ENCODE measurements at places on chromosomes 1 and 21.

- DNase-seq: no peak
Measured at GRCh38 chr1:234320549-234320948, 52.7 kb upstream of the COA6 start.

DNA sequence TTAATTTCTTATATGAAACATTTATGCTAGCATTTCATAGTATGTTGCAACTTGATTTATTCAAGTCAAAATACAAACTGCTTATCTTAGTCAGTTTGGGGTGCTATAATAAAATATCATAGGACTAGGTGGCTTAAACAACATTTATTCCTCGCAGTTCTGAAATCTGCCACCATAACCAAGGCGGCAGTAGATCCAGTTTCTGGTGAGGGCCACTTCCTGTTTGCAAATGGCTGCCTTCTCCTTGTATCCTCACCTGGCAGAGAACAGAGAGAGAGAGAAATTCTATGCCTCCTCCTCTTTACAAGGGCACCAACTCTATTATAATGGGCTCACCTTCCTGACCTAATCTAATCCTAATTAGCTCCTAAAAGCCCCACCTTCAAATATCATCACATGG, 76.1 kb upstream of the RGS2 start:
- DNase-seq: no peak

GRCh38 chr1:107623431-107623830, 341.5 kb downstream of the VAV3 start:
- no peak for DNase-seq

DNA sequence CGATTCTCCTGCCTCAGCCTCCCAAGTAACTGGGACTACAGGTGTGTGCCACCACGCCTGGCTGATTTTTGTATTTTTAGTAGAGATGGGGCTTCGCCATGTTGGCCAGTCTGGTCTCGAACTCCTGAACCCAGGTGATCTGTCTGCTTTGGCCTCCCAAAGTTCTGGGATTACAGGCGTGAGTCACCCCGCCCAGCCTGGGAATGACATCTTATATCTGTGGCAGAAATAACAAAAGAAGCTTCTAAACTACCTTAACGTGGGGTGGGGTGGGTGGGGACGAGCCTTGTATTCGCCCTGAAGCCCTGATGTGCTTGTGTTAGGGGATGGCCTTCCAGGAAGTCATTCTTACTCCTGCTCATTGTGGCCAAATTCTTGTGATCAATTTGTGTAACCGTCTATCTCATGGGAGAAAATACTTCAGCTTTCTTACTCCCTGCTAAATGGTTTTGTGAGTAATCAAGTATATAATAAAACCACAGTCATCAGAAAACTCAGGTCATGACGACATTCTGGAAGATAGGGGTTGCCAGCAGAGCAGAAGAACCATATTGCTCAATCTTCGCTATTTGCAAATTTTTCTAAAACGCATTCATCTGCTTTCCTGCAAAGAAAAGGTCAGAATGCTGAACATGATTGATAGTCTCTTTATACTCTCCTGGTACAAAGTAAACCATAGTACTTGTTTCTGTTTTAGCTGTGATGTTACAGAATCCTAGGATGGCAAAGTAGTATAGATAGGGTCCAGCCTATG, 63.2 kb downstream of the DIRAS3 start:
- no peak for DNase-seq

DNA sequence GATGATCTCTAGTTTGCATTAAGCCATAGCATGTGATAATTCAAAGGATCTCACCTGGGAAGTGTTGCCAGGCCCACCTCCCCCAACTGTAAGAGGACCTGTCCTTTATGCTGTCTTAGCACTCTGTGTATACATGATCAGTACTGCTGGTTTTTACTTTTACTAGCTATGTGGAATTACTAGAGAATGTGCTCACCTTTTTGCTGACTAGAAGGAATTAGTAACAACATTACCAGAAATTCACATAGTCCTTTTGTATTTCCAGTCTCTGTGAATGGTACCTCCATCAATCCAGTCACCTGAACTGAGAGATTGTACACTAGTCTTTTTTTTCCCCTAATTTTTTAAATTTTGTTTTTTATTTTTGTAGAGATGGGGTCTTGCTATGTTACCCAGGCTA, 46.6 kb downstream of the EEIG2 start:
- no peak for DNase-seq

DNA sequence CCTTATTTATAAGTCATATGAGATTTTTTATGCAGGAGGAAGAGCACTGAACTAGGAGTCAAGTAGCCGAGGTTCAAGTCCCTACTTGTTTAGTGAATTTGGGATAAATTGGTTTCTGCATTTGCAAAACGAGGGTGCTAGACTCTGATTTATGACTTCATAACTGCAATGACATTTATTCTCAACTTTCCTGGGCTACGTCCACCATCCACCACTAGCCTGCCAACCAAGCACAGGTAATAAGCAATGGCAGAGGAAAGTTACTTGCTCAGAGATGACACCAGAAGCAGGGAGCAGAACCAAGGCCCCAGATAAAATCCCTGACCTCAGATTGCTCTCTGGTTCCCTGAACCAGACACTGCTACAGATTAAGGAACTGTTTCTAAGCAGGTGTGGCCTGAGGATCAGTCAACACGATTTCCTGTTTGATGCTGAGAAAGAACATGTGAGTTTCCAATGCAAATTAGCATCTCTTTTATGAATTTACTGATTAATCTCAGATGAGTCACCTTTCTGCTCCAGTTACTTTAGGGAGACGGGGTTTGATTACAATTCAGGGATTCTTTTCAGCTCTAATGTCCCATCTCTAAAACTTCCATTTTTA, 52.7 kb downstream of the PLPP3 start:
- no peak for DNase-seq

GRCh38 chr1:7221826-7222694, 436.8 kb downstream of the CAMTA1 start:
- DNase-seq: no peak

- no peak for DNase-seq
Measured at GRCh38 chr1:22208268-22208972, 65.5 kb upstream of the WNT4 start.

DNA sequence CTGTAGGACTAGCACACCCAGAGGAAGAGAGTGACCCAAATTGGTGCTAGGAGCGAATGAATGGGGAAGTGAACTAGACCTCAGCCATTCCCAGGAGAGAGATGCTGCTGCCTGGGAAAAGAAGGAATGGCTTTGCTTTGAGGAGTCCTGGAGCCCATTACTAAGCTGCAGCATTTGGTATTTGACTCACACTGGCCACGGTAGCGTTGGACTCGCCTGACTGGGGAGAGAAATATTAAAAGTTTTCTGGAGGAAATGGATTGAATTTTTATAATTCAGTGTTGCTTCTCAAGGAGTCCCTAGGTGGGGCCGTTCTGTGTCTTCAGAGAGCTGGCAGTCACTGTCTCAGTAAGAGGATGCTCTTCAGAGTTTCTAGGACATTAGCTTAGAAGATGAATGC, 40.2 kb downstream of the PIK3CD start:
- DNase-seq: no peak

DNA sequence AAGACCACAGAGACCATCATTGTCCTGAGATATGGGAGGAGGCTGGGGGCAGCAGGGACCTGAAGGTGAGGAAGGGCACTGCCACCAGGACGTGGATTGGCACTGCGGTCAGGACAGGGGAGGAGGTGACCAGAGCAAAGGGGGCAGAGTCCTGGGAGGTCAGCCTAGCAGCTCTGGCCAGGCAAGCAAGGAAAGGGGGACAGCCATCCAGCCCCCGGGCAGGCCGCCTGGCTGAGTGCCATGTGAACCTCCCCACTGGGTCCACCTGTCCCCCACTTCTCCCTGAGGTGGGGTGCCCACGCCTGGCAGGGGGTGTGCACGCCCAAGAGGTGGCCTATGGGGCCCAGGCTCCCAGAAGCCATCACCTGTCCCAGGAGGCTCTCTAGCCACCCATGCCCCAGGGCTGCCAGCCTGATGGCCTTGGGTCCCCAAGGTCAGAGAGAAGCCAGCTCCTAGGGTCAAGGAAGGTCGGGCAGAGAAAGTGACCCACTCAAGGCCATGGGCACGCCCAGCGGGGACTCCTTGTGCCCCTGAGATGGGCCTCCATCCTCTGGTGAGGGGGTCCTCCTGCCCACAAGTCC, 17.6 kb upstream of the PTTG1IP start:
- DNase-seq: no peak

GRCh38 chr1:192830595-192831246, 21.9 kb downstream of the RGS2 start:
- no peak for DNase-seq

DNA sequence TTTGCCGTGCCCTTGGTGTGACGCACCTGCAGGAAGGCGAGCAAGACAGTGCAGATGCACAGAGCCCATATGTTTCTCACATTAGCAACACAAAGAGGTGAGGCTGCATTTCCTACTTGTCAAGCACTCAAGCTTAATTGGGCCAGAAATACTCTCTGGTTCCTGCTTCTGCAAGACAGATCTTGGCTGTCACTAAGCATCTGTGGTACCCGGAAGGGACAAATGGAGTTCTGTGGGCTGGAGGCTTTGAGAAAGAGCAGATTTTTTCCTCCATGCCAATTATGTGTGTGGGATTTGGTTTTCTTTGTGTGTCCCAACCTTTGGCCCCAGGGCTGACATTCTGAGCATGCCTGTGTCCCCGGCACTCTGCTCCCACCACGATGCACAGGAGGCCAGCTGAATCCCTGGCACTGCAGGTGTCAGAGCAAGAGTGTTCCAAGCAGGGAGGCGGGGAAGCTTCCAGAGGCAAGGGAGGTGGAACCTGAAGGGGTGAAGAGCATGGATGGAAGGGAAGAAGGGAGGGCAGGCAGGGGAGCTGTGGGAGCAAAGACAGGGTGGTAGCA, 52.0 kb upstream of the STUM start:
- DNase-seq: no peak

Data from activated T-cell treated with anti-CD3 and anti-CD28 coated beads for 48 hours (primary cell).